ENCODE measurements at places on chromosomes 1 and 21.
A peak's percentile ranks its signal among the peaks of the same experiment; 100 is the strongest.

DNA sequence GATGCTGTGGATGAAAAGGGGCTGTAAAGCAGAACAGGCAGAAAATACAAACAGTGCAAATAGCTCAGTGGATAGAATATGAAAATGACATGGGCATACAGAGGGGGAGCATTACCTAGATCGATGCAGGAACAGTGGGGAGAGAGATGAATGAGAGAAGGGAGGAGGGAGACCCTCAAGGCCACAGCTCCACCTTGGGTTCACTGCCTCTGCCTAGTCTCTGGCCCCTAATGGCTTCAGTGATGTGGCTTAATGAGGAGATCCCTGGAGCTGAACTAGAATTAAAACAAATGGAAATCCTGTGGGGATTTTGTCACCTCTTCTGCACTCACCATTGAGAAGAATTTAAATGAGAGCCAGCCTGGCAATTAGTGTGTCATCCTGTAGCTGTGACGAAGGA is 165.0 kb downstream of the TNR start:
- no peak for DNase-seq

DNA sequence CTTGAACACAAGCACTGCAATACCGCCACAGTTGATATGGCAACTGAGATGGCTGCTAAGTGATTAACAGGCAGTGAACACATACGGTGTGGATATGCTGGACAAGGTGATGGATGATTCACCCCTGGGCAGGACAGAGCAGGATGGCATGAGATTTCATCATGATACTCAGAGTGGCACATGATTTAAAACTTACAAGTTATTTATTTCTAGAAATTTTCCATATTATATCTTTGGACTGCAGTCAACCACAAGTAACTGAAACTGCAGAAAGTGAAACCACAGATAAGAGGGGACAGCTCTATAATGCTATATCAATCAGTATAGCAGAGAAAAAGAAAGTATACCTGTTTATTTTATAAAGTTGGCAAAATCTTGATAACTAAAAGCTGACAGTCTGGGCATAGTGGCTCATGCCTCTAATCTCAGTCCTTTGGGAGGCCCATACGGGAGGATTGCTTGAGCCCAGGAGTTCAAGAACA is 47.9 kb downstream of the PHACTR4 start:
- no peak for DNase-seq

- DNase-seq = no peak
These were observed 27.2 kb downstream of the EXOC8 start for GRCh38 chr1:231310391-231310934.

GRCh38 chr1:15712168-15712567 is 23.9 kb upstream of the SLC25A34 start:
- DNase-seq = no peak

GRCh38 chr1:226308166-226308722 is 720 bp downstream of the LIN9 start:
- DNase-seq = peak; percentile 6

DNA sequence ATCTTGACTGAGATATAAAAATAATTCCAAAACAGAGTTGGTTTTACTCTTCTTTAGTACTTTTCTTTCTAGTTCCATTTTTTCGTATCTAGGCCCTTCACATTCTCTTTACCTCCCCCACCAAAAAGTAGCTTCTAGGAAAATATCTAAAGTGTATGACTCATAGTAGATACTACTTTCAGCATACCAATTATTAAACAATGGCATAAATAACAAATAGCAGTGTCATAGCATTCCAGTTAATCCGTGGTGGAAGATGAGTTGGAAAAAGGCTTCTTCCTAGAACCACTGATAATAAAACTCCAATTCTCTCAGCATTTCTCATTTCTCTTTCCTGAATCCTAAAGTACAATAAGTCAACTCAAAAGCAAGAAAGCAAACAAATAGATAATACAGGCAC is 859.0 kb upstream of the B3GALT2 start:
- DNase-seq = no peak

DNA sequence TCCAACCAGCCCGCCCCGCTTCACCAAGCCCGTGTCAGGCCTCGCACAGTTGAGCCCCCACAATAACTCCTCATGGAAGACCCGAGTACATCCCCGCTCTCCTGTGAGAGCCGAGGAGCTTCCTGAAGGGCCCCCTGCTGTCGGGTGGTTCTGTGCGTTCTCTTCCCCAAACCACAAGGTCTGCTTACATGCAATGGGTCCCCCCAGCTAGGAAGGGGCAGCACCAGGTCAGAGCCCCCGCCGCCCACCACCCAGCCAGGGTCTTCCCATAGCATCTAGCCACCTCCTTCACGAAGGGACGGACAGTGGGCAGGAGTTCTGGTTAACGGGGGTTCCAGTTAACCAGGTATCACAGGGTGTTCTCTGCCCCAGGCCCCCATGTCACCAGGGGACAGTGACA is 51.5 kb downstream of the GLIS1 start:
- no peak for DNase-seq

- DNase-seq = no peak
These were observed 88.7 kb upstream of the GRIK1 start for GRCh38 chr21:30028537-30028936.

GRCh38 chr21:17794518-17795145 is 24.5 kb downstream of the C21orf91 start:
- DNase-seq = no peak

DNA sequence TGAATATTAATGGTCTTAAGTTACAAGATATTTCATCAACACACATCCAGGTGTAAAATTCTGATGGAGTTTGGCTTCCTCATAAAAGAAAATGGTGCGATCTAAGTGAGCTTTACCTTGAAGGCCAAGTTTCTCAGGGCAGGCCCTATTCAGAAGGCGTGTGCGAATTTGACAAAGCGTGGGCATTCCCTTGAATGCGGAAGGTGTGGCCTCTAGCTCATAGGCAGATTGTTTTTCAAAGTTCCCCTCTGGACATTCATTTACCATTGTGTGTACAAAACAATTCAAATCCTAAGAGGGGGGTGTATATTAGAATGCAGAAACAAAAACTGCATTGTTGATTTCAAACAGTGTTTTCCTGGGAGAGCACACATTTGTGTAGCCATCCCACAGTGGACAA is 411.9 kb upstream of the PKN2 start:
- DNase-seq = no peak

- no peak for DNase-seq
These were observed 6.5 kb downstream of the AIRE start for GRCh38 chr21:44291936-44292811.

DNA sequence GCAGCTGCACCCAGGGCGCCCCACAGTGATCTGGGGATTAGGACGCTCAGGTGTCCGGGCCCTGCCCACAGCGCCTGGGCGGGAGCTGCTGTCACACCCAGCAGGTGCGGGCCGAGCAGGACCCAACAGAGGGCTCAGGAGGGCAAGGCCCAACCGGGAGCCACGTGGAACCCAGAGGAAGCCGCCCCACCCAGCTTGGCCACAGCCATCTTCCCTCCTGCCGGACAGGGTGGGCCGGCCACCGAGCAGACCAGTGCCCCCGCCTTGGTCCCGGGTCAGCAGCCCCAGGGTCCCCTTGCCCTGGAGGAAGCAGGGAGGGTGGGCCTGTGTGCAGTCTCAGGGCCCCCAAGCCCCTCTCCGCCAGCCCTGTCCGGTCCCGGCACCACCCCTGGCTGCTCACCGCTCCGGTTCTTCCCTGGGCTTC is 6.3 kb upstream of the TTLL10 start:
- DNase-seq = no peak

DNA sequence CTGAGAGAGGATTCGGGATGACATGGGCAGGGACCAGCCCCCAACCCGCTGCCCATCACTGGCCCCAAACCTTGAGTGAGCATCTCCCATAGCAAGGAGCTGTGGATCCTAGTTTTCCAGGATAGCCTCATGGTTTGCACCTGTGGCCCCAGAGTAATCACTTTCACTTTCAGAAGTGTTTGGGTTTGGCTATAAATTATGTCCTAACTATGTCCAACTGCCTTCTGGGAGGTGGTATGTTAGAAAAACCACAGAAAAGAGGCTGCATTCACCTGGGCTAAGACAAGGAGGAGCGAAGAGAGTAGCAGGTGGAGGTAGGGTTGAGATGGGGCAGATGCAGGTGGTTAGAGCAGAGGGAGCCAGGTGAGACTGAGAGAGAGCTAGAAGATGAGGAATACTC is 19.4 kb upstream of the CLIC6 start:
- DNase-seq = no peak

- DNase-seq = no peak
These were observed 62.7 kb downstream of the ZNF648 start for GRCh38 chr1:181998858-181999257.

GRCh38 chr1:211653959-211654496 is 21.4 kb downstream of the NEK2 start:
- no peak for DNase-seq

DNA sequence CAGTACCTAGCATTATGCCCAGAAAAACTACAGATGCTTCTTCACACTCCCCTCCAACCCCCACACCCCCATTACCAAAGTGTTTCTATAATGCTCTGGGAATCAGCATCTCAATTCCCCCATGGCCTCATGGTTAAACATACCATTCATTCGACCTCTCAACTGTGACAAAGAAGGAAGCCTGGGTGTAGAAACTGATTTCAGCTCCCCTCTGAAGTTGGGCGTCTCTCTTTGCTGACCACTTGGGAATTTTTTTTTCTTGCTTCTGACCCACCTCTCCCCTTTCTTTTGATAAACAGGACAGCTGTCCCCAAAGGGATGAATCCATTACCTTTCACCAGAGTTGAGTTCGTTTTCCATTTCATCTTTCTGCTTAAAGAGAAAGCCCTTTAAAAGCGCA is 116.4 kb upstream of the HOOK1 start:
- no peak for DNase-seq

- DNase-seq = no peak
These were observed 5.1 kb upstream of the RIPPLY3 start for GRCh38 chr21:37001441-37001840.

DNA sequence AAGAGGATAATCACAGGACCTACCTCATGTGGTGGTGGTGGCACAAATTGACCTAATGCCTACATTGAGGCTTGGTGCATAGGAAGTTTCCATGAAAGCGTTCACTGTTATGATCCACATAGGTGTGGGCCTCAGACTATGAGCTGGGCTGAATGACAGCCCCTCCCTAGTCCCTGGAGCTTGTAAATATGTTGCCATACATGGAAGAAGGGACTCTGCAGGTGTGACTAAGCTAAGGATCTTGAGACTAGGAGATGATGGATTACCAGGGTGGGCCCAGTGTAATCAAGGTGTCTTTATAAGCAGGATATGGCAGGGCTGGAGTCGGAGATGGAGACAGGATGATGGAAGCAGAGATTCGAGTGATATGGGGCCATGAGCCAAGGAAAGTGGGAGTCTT is 31.0 kb upstream of the KCNE1 start:
- DNase-seq = no peak

GRCh38 chr1:201539561-201540431 is 869 bp downstream of the NAV1 start:
- no peak for DNase-seq

GRCh38 chr1:17665054-17665453 is 90.1 kb upstream of the ACTL8 start:
- DNase-seq = no peak

GRCh38 chr1:224497714-224498573 is 63.3 kb upstream of the WDR26 start:
- DNase-seq = peak; percentile 53

GRCh38 chr1:160706526-160707235 is 4.9 kb downstream of the CD48 start:
- no peak for DNase-seq

DNA sequence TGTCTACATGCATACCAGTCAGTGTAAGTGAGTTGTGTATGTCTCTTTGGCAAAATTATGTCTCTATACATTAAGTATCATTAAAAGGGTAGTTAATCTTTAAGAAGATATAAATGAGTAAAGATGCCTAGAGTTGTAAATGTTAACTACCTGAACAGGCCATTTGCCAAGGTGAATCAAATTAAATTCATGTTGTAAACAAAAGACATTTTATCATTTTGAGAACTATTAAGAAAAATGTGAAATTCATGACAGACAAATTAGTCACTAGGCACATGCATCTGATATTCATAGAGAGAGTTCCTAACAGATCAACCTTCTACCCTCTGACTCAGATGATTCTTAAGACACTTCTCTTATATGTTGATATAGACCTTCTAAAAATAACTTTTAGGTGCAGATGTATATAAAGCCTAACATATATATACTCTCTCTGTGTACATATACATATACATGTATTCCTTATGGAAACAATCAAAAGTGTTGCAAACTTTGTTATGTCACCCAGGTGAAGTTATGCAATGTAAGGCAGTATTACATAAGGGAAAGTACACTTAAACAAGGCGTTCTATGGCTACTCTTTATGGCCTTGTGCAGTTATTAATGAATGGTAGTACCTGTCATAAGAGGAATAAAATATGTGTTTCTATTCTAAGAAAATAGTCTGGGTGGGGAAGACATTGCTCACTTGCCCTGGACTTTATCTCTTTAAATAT is at the start of gene TMPRSS15:
Gene TMPRSS15 (minus strand): TSS at position 51 of the 716 bp plus-strand sequence. CDS start 163 bp downstream, outside the sequence.
- no peak for DNase-seq

DNA sequence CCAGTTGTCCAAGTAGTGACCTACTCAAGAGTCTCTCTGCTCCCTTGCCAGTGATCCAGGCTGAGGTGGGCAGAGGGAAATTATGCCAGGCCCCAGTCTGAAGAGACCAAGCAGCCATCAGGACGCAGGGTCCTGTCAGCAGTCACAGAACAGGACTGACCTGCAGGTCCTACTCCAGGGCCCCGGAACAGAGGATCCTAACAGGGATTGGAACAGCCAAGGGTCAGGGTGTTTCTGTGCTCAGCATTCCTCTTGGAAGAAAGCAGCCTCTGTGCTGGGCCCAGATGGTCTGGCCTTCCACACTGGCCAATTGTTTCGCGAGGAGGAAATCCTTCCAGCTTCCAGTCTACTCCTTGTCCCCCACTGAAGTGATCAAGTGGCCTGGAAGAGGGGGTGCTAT is 41.6 kb upstream of the USP1 start:
- no peak for DNase-seq

- no peak for DNase-seq
These were observed 153.5 kb downstream of the HLX start for GRCh38 chr1:221032637-221033280.

DNA sequence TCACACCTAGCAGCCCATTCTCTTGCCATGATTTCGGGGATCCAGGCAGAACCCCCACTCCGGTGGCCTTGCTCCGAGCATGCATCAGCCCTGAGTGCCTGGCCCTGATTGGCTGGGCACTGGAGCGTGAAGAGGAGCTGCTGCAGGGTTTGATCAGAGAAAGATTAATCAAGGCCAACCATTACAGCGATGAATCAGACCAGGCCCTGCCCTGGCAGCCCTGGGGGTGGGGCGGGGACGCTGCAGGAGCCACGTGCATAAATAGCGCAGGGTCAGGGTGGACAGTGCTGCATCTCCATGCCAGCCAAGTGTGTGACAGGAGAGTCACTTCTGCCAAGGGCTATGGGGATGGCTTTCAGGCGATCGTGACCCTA is 3.4 kb upstream of the FAM131C start:
- no peak for DNase-seq
